ENCODE measurements at places on chromosomes 4 and X. TPM values are rescaled to one million over a fixed set of nuclear protein-coding genes. Genes with fewer than 3 reads are reported as not detected.

The LONRF3 gene
- 15.3 TPM for total RNA-seq

DNA sequence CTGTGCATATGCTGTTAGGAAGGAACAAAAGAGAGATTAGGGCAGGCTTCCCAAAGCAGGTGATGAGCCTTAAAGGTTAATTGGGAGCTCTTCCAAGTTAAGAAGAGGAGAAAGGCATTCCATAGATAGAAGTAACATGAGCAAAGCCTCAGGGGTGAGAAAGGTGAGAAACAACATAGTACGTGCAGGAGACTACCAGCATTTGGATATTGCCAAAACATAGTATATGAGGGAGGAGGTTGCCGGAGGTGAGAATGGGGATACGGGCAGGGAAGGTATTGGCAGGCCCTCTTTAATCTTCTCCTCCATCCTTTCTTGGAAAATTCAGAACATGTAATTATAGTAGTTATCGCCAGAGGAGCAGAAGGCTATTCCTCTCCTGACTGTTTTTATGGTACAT lies 96.1 kb upstream of the MBNL3 start:
- no peak for DNase-seq

DNA sequence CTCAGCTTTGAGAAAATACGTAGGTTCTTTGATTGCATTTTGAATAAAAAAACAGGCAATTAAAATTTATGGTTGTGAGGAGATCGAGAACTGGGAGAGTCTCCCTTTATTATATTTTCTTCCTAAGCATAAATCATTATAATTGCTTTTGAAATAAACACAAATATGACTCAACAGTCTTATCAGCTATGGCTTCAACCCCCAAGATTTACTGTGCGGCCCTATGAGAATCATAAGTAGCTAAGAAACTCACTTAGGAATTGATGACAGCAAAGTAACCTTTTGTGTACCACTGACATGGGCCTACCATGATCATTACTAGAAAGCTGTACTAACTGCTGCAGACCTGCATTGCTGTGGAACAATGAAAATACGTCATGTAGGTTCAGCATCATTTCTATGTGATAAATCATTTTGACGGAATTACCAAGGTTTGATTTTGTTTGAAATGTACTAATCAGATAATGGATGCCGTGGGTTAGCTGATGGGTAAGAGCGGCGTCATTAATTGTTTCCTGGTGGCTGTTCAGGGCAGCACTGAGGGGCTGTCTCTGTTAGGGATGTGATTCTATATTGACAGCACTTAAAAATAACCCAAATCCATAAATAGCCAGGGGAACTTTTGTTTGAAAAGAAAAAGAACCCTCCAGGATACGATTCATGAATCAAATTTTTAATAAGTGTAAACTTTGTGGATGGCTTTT lies 51.5 kb upstream of the GPRIN3 start:
- no peak for DNase-seq

- DNase-seq, result peak; percentile 48
These were observed 103.7 kb downstream of the ADRA2C start for GRCh38 chr4:3869661-3870566.

- DNase-seq, result no peak
These were observed 357 bp upstream of the ADGRG2 start for GRCh38 chrX:19122641-19123009.

GRCh38 chr4:909821-910220 lies 22.3 kb downstream of the GAK start:
- DNase-seq, result no peak

DNA sequence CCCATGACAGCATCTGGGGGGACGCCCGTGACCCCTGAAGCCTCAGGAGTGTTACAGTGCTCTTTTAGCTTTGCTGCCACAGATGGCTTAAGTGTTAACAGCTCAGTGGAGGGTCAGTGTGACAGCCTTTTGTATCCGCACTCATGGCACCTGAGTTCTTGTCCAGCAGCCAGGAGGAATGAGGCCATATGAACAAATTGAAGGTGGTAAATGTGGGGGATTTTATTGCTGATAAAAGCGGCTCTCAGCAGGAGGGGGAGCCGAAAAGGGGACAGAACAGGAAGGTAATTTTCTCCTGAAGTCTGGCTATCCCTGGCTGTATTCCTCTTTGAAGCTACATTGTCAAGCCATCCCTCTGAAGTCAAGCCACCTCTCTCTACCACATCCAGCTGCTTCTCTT lies 441.0 kb downstream of the RAPGEF2 start:
- no peak for DNase-seq

The ARL9 gene
- total RNA-seq, result 0.66 TPM

DNA sequence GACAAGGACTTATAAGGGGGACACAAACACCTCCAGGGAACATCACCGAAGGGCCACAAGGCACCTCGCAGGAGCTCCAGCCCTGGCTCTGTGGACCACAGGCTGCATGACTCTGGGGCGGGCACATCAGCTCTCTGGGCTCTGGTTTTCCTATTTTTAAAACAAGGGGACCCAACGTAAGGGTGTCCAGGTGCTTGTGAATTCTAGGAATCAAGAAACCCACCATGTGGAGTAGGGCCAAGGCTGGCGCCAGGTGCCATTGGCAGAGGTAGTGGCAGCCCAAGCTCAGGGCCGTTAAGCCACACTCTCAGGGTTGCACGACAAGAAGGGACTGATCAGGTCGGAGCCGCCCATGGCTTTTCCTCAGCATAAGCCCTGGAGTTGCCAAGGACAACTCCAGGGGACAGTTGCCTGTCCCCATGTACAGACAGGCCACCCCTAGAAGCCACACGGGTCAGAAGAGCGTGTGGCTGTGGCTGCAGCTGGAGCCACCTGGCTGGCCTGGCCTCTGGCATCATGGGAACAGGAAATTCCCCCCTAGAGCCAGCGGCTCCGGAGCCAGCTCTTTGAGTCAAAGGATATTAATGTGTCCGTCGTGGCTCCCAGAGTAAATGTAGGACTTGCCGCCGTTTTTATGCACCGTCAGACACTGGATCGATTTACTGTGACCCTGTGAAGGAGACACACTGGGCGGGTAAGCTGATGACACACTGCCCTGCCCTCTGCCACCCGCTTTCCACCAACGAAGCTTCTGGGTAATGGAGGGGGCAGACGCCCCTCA lies 32.5 kb downstream of the WDR1 start:
- DNase-seq, result peak; percentile 63

The CSAG1 gene
- not detected for total RNA-seq

- no peak for DNase-seq
These were observed 14.3 kb upstream of the TDO2 start for GRCh38 chr4:155889031-155889793.

DNA sequence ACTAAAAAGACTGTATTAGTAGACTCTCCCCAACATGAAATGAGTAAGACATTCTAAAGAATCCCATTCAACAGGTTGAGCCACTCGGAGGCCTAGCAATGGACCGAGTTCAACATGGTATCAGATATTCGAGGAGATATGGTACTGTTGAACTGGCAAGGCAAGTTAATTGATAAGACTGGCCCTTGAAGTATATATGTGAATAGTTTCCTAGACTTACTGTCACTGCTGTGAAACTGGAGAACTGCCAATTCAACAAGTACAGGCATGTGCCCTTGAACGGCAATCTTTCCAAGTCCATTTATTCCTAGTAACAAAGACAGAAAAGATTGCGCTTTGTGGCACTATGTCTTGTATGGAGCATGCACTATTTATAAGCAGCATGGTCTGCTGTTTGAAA lies 24.4 kb downstream of the FAT1 start:
- DNase-seq, result no peak

DNA sequence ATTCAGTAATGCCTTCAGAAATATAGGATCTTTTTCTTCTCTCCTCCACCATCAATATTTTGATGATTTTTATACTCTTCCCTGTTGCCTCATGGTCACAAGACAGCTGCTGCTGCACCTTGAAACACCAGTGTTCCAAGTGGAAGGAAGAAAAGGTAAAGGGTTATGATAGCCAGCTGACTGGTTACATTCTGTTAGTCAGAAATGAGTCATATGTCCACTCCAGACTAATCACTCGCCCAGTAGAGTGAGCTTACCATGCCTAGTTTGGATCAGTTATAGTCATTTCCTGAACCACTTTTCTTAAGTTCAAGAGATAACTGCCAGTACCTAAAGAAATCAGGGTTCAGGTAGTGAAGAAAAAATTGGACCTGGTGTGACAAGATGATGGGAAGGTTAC lies 532.3 kb upstream of the SMIM31 start:
- no peak for DNase-seq

GRCh38 chrX:37712458-37712857 lies 26.9 kb downstream of the XK start:
- DNase-seq, result no peak

DNA sequence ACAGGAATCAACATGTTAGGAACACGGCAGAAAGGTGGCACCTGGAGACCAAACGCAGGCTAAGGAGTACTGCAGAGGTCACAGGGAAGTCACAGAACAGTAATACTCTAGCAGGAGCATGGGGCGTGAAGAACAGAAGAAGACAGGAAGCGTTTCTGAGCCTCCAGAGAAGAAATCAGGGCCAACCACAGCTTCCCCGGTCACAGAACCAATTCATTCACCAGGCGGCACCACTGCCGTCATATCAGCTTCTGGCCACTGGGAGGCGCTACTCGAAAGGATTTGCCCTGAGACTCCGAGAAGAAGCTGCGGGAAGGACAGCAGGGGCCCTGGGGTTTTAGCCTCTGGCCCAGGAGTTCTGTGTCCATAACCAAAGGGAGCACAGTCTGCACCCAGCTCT lies 78.0 kb upstream of the DRD5 start:
- peak; percentile 71 for DNase-seq

The CXXC4 gene
- 4.3 TPM for total RNA-seq

The CCNQ gene
- 49.0 TPM for total RNA-seq

DNA sequence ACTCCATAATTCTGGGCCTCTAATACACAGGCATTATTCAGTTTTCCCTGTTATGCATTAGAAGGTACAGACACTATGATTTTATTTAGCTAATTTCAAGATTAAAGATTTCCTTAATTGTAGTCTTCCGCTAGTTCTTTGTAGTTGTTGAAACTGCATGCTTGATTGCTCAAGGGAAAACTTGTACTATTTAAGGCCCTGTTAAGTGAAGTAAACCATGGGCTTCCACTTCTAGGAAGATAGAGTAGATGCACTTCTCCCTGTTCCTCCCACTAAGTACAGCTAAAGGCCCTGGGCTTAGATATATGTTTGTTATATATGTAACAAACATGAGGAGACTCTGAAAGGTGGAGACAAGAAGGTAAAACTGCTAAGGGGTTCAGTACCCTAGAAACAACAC lies 215.8 kb upstream of the LEF1 start:
- no peak for DNase-seq

DNA sequence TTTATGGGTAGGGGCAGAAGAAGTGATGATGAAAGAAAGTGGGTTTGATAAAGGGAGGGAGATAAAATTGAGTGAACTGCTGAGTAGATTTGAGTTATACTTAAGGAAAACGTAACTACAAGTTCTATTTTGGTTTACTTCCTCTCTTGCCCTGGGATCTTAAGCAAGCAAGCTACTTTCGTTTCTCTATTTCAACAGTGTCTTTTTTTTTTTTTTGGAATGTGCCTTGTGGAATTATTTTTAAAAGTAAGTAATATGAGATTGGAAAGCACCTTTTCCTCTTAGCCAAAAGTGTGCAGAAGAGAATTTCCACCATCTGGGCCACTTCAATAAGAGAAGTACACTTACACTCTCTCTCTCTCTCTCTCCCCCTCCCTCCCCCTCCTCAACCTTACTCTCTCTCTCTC lies 16.0 kb upstream of the C4orf36 start:
- no peak for DNase-seq

The FGFR3 gene
- total RNA-seq, result 0.83 TPM

Data from sigmoid colon (tissue), 7 donors.